ENCODE measurements at places on chromosomes 2 and 18. TPM values are rescaled to one million over a fixed set of nuclear protein-coding genes. Genes with fewer than 3 reads are reported as not detected.

GRCh38 chr2:173631127-173631460 is 276.4 kb downstream of the CDCA7 start:
- no peaks in the 10 kb centered on the region for H3K36me3 ChIP-seq
- no peak overlapping the region for H3K27ac ChIP-seq
- H3K4me1 ChIP-seq, result no peaks in the 10 kb centered on the region
- H3K4me3 ChIP-seq, result no peak overlapping the region
- DNase-seq, result peak; percentile 70
- peaks cover 4% of the 10 kb centered on the region for H3K27me3 ChIP-seq

- no peak for DNase-seq
- H3K27ac ChIP-seq, result no peak overlapping the region
- H3K36me3 ChIP-seq, result no peaks in the 10 kb centered on the region
- no peaks in the 10 kb centered on the region for H3K27me3 ChIP-seq
- peaks cover 3% of the 10 kb centered on the region for H3K4me1 ChIP-seq
These were observed 52.4 kb downstream of the SLC66A2 start for GRCh38 chr18:79898952-79899608.

DNA sequence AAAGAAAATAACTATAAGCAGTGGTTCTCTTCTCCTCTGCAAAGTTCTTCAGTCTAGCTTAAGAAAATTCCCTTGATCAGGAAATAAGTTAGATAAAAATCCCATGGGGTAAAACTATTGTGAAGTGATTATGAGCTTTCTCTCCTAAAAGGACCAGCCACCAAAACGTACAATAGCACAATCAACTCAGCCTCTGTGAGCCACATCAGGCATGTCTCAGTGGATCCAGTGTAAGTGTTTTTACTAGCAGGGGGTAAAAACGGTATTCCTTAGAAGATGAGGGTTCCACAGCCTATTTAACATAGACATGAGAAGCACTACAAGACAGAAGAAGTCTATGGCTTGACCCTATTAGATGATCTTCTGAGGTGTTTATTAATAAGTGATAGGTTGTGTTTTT is 503.2 kb downstream of the PIK3C3 start:
- no peaks in the 10 kb centered on the region for H3K27me3 ChIP-seq
- no peak overlapping the region for H3K4me3 ChIP-seq
- H3K36me3 ChIP-seq, result no peaks in the 10 kb centered on the region
- H3K27ac ChIP-seq, result no peak overlapping the region
- no peaks in the 10 kb centered on the region for H3K4me1 ChIP-seq
- DNase-seq, result no peak

DNA sequence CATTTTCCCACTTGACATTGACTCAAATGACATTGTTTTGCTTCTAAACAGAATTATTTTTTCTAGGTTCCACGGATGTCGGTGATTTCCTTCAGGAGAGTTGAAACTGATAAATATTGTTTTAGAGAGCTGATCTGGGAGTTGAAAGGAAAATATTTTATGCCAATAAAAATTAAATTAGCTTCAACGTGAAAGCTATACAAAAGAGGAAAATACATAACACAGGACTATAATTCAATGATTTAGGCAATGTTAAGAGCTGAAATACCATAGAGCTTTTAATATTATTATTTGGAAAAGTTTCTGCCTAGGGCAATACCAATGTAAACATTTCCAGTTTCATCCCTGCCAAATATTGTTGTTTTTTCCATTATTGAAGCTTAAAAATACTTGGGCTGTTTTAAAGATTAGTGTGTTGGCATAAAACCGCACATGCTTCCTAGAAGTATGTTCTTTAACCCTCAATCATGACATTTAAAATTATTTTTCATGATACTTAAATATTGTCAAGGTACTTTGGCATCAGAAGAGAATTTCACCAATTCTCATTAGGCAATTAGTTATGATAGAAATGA is 18.6 kb upstream of the PDE1A start:
- no peak overlapping the region for H3K4me3 ChIP-seq
- H3K36me3 ChIP-seq, result no peaks in the 10 kb centered on the region
- no peak overlapping the region for H3K27ac ChIP-seq
- H3K27me3 ChIP-seq, result no peaks in the 10 kb centered on the region

DNA sequence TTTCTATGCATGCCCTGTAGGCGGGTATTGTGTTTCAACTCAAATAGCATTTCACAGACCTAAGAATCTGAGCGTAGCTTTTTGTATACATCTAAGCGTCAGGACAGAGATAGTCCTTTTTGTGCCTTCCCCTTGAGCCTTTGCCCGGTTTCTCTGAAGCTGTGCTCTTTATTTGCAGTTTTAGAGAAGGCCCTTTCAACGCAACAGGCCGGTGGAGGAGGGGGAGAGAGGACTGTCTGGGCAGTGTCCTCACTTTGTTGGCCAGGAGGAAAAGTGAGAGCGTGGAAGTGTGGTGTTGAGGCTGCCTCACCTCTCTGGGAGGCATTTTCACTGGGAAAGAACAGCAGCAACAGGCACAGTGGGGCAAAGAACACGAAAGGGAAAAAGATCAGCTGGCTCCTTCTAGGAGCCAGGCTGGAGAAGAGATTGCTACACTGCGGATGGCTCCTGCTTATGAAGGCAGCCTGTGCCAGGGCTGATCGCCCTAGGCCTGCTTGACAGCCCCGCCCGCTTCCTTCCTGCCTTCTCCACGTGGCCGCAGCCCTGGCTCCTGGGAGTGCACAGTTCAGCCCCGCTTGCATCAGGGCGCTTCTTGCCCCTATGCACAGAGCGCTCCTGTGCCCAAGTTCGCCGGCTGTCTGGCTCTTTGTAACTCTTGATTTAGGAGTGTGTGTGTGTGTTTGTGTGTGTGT is 195.6 kb upstream of the POU3F3 start:
- peaks cover 44% of the 10 kb centered on the region for H3K27me3 ChIP-seq
- no peak overlapping the region for H3K27ac ChIP-seq
- peaks cover 9% of the 10 kb centered on the region for H3K4me1 ChIP-seq
- no peak for DNase-seq

DNA sequence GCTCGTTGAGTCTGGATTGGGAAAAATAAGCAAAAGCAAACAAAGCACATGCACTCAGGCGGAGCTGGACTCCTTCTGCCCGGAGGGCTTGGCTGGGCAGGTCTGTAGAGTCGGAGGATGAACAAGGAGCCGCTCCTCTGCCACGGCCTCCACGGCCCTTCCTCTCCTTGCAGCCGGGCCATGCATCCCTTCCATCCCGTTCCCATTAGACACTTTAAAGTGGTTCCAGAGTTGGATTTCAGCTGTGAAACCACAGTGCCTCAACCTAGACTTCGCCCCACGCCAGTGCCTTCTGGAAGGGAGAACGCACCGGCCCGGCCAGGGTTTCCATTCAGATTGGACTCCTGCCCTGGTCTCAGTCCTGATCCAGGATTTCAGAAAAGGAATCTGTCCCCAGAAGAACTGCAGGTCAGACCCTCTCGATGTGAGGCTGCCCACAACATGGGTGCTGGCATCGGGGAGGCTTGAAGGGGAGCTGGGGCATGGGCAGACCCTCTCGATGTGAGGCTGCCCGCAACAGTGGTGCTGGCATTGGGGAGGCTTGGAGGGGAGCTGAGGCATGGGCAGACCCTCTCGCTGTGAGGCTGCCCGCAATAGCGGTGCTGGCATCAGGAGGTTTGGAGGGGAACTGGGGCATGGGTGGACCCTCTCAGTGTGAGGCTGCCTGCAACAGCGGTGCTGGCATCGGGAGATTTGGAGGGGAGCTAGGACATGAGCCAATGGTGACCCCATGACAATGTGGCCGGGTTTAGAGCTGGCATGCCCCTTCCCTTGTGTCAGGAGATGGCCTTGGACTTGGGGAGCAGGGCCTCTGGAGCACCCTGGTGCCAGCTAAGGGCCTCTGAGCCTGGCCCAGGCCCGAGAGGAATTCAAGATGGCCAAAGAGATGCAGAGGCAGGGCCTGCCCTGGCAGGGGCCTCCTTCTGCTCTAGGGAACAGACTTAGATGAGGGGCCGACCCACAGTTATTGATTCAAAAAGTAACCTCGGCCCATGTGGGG is 304.5 kb downstream of the NDUFA10 start:
- H3K27me3 ChIP-seq, result peaks cover 4% of the 10 kb centered on the region
- no peak overlapping the region for H3K4me3 ChIP-seq
- DNase-seq, result no peak
- H3K36me3 ChIP-seq, result no peaks in the 10 kb centered on the region
- peaks cover 16% of the 10 kb centered on the region for H3K4me1 ChIP-seq

- no peaks in the 10 kb centered on the region for H3K4me1 ChIP-seq
- no peak overlapping the region for H3K4me3 ChIP-seq
- no peaks in the 10 kb centered on the region for H3K36me3 ChIP-seq
- no peak for DNase-seq
- H3K27ac ChIP-seq, result no peak overlapping the region
These were observed 599.5 kb upstream of the ZNF804A start for GRCh38 chr2:183998797-183999190.

- peaks cover 20% of the 10 kb centered on the region for H3K4me1 ChIP-seq
- H3K27ac ChIP-seq, result no peak overlapping the region
- peak; percentile 11 for DNase-seq
- H3K4me3 ChIP-seq, result no peak overlapping the region
- H3K36me3 ChIP-seq, result peaks cover 9% of the 10 kb centered on the region
These were observed 102.8 kb downstream of the HIBCH start for GRCh38 chr2:190216829-190217228.

DNA sequence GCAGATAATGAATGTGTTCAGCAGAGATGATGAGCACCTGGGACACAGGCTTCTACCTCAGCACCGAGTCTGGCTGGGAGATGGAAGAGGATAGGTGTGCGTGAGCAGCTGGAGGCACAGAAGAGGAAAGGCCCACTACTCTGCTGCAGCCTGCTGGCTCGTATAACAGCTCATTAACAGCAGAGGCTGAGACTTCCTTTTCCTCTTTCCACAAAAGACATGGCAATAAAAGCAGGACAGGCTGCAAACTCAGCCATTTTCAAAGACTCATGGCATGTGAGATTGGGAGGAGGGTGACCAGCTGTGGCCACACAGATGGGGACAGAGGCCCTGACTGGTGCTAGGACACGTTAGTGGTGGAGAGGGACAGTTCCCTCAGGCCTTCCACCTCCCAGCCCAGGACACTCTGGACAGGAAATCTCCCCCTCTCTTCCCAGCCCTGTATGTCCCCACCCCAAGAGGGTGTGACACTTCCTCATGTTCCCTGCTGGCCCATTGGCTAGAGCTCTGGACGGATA is 60.3 kb downstream of the CACNB4 start:
- no peaks in the 10 kb centered on the region for H3K4me1 ChIP-seq
- H3K27ac ChIP-seq, result peak overlapping the region; percentile 44
- no peaks in the 10 kb centered on the region for H3K27me3 ChIP-seq
- DNase-seq, result peak; percentile 78
- no peaks in the 10 kb centered on the region for H3K36me3 ChIP-seq
- H3K4me3 ChIP-seq, result no peak overlapping the region

DNA sequence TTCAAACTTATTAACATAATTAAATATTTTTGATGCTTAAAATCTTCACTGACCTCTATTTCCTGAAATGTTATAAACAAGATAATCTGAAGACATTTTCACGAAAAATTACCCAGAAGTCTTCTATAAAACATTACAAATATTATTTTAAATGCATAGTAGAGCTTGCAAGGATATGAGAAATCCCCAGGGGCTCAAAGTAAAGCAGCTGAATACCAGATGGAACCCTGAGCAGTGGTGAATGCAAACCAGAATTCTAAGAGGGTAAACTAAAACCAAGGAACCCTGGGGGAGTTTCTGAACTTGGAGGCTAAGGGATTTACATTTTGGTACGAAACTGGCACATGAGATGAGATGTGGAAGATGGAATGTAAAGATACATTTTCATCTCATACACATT is 83.6 kb downstream of the FSHR start:
- H3K4me3 ChIP-seq, result no peak overlapping the region
- H3K4me1 ChIP-seq, result no peaks in the 10 kb centered on the region
- no peak for DNase-seq
- no peaks in the 10 kb centered on the region for H3K27me3 ChIP-seq
- H3K27ac ChIP-seq, result no peak overlapping the region
- no peaks in the 10 kb centered on the region for H3K36me3 ChIP-seq

ASB1 gene
- 18.2 TPM for total RNA-seq

METAP1D gene
- 3.1 TPM for total RNA-seq

ZSWIM2 gene
- not detected for total RNA-seq

DUSP2 gene
- 4.4 TPM for total RNA-seq

CENPA gene
- 0.71 TPM for total RNA-seq

FBLN7 gene
- total RNA-seq, result 7.0 TPM

KIF3C gene
- 6.2 TPM for total RNA-seq

ZNF804A gene
- total RNA-seq, result 0.17 TPM
